ENCODE measurements at places on chromosomes 16 and 17. TPM values are rescaled to one million over a fixed set of nuclear protein-coding genes. Genes with fewer than 3 reads are reported as not detected.

HOXB7 gene
- 1.4 TPM for total RNA-seq

KRTAP9-4 gene
- not detected for total RNA-seq

SMARCE1 gene
- total RNA-seq = 69.9 TPM

PIMREG gene
- 52.6 TPM for total RNA-seq

CENPV gene
- 35.5 TPM for total RNA-seq

DOC2A gene
- 0.22 TPM for total RNA-seq

OR2C1 gene
- 0.25 TPM for total RNA-seq

ACBD4 gene
- 3.9 TPM for total RNA-seq

TPSD1 gene
- not detected for total RNA-seq

CA7 gene
- total RNA-seq = not detected

LRRC75A gene
- total RNA-seq = 3.3 TPM

RRN3 gene
- total RNA-seq = 42.4 TPM

RAB11FIP4 gene
- 0.66 TPM for total RNA-seq

TEX19 gene
- total RNA-seq = 0.12 TPM

GJD3 gene
- 0.87 TPM for total RNA-seq

GPRC5C gene
- total RNA-seq = 9.1 TPM

VPS4A gene
- total RNA-seq = 43.6 TPM

RCVRN gene
- total RNA-seq = not detected

CD300A gene
- total RNA-seq = not detected

ZPBP2 gene
- not detected for total RNA-seq

FAM171A2 gene
- total RNA-seq = 1.8 TPM

RPH3AL gene
- total RNA-seq = 3.4 TPM

WFIKKN1 gene
- total RNA-seq = 0.25 TPM

PRAC1 gene
- total RNA-seq = not detected

SMG6 gene
- total RNA-seq = 34.7 TPM

KRTAP2-3 gene
- total RNA-seq = 1.00 TPM

CHRNE gene
- 0.62 TPM for total RNA-seq

CHST6 gene
- 0.22 TPM for total RNA-seq

HS3ST2 gene
- 0.11 TPM for total RNA-seq

KRT222 gene
- total RNA-seq = 1.00 TPM

KRTAP4-4 gene
- total RNA-seq = not detected

ERBB2 gene
- 28.0 TPM for total RNA-seq

ACSM5 gene
- 0.66 TPM for total RNA-seq

KCNH4 gene
- total RNA-seq = not detected

LRRC37B gene
- total RNA-seq = 12.3 TPM

LITAFD gene
- total RNA-seq = not detected

CUEDC1 gene
- 6.1 TPM for total RNA-seq

ABCA10 gene
- 0.44 TPM for total RNA-seq

CYB561 gene
- 15.7 TPM for total RNA-seq

ZG16 gene
- total RNA-seq = not detected

MCRIP2 gene
- 12.2 TPM for total RNA-seq

CACNG3 gene
- not detected for total RNA-seq

RUNDC3A gene
- total RNA-seq = not detected

SPNS2 gene
- not detected for total RNA-seq

SMIM22 gene
- not detected for total RNA-seq

LUC7L3 gene
- 34.9 TPM for total RNA-seq

SKAP1 gene
- not detected for total RNA-seq

HOXB3 gene
- total RNA-seq = 3.0 TPM

PDK2 gene
- total RNA-seq = 11.7 TPM

CMTM4 gene
- 19.6 TPM for total RNA-seq

ROGDI gene
- total RNA-seq = 14.6 TPM

ERAL1 gene
- 24.2 TPM for total RNA-seq

NR1D1 gene
- 3.3 TPM for total RNA-seq

LGALS9C gene
- not detected for total RNA-seq

All from uterine smooth muscle cell (primary cell).